ENCODE measurements at places on chromosomes 4 and X.
A peak's percentile ranks its signal among the peaks of the same experiment; 100 is the strongest.

DNA sequence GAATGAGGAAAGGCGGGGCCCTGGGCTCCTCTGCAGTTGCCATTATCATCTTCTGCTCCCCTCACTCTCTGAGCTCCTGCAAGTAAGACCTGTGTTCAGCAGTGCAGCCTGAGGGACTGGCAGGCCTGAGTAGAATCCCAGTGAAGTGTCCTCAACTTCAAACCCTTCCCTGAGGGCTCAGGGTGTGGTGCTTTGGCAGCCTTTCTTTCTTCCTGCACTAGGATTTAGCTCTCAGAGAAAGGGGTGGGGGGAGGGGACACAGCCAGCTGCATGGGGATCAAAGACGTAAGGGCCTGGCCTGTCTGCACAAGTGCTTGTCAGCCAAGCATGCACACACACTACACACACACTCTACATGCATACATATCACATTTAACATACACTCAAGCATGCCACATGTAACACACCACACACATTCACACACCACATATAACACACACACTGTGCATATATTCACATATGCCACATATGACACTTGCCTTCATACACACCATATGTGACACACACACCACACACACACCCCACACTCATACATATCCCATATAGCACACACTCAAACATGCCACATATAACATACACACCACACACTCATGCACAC lies 223.4 kb upstream of the RPL34 start:
- no peak for DNase-seq

GRCh38 chrX:17817251-17817650 lies 43.8 kb downstream of the RAI2 start:
- DNase-seq, result no peak

DNA sequence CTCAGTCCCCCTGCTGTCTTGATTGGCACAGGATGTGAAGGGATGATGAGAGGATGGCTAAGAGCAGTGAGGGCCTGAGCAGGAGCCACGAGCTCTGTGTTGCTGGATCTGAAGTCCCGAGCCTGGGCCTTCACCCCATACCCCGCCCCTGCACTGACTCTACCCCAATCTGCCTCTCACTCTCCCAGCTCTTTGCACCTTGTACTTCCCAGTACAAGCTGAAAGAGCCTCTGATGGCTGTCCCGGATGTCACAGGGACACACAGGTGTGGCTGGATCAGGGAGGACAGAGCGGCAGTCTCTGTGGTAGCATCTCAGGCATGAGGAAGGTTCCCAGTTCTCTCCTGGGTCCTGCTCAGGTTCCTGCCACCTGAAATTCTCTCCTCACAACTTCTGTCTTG lies 103.6 kb downstream of the CHIC2 start:
- DNase-seq, result no peak

DNA sequence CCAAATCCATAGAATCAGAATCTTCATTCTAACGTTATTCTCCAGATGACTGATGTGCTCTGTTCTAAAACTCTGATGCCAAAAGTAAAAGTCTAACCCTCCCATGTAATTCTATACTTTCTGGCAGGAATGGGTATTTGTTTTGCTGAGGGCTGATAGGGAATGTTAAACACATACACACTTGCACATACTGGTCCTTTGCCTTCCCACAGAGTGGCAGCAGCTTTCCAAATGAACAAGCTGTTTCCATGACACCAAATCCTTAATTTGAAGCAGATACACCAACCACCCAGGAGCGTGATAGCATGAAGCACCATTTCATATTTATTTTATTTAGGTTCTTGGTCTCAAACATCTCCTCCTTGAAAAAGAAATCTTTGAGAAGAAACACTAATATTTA lies 155.5 kb upstream of the PRDX4 start:
- no peak for DNase-seq

GRCh38 chrX:65686236-65686635 lies 18.8 kb downstream of the MSN start:
- no peak for DNase-seq

GRCh38 chr4:70759126-70759525 lies 37.4 kb downstream of the RUFY3 start:
- DNase-seq, result no peak

DNA sequence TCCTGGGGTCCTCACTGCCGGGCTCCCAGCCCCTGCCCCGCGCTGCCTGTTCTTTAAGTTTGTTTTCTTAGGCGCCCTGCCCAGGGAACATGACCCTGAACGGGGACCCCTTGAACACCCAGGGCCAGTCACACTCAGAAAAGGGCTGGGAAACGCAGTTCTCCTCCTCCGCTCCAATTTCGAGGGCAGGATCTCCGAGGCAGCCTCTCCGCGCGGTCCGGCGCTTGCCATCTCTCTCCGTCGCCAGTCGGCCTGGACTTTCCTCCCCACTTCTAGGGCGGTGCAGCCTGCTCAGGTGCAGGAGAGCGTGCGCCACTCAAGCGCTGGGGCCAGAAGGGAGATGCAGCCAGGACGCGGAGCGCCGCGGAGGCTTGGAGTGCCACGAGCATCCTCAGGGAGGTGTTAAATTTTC lies 9.9 kb downstream of the PRDM8 start:
- DNase-seq, result no peak

- DNase-seq, result no peak
Observed at GRCh38 chrX:146934256-146934655, 119.7 kb upstream of the CXorf51A start.

GRCh38 chrX:155215443-155216178 lies 649 bp upstream of the VBP1 start:
- DNase-seq, result no peak

DNA sequence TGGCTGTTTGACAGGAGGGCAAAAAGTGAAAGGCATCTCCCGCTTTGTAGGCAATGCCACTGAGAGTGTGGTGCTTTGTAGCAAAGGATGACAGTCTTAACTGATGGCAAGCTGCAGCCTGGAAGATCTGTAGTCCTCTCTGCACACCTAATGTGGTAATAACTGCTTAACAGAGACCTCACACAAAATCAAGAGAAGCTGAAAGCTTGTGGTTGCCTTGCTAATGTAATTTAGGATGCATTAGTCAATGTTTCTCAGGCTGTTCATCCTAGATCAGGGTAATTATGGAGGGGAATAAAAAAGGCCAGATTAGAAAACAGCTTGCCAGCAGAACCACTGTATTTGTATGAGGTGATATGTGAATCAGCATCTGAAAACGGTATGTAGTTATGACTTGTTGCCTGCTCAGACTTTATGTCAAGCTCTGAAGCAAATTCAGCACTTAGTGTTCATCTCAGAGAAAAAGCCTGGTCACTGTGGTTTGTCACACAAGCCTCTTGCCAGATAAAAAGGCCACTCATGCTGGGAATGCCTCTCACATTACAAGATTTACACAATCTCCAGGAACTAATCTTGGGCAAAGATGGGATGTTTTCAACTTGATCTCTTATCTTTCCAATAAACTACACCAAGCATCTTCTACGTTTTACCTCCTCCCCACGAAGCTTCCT lies 130.8 kb downstream of the ENOX2 start:
- DNase-seq, result no peak

DNA sequence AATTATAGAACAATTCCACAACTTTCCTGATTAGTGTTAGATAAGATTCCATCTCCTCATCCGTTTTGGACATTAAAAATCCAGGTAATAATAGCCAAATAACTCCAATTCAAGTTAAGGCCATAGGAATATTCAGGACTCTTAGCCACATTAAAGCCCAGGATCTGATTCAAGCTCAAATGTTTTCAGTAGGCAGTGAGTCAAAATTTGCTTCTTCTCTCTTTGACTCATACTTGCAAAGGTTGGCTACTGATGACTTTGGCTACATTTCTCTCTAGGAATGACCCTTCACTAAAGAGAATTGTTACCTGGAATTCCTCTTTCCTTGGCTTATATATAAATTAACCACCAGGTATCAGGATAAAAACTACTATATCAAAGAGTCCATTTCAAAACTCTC lies 354.9 kb upstream of the HS3ST1 start:
- no peak for DNase-seq

DNA sequence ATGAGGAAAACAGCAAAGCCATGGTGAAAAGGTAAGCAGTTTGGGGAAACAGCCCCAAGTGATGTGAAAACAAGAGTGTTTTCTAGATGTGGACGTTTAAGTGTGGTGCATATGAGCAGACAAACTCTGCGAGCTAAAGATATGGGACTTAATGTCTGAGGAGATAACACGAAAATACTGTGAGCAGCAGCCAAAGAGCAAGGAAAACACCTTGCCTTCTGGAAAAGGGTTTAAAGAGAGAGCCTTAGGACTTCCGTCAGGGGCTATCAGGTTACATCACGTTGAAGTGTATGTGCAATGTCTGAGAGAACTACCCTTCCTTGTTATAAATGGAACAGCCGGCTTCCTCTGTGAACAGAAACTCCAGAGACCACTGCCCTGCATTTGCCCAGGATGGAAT lies 54.2 kb downstream of the LEF1 start:
- DNase-seq, result no peak

- DNase-seq, result no peak
Observed at GRCh38 chr4:170270628-170271027, 180.9 kb upstream of the AADAT start.

DNA sequence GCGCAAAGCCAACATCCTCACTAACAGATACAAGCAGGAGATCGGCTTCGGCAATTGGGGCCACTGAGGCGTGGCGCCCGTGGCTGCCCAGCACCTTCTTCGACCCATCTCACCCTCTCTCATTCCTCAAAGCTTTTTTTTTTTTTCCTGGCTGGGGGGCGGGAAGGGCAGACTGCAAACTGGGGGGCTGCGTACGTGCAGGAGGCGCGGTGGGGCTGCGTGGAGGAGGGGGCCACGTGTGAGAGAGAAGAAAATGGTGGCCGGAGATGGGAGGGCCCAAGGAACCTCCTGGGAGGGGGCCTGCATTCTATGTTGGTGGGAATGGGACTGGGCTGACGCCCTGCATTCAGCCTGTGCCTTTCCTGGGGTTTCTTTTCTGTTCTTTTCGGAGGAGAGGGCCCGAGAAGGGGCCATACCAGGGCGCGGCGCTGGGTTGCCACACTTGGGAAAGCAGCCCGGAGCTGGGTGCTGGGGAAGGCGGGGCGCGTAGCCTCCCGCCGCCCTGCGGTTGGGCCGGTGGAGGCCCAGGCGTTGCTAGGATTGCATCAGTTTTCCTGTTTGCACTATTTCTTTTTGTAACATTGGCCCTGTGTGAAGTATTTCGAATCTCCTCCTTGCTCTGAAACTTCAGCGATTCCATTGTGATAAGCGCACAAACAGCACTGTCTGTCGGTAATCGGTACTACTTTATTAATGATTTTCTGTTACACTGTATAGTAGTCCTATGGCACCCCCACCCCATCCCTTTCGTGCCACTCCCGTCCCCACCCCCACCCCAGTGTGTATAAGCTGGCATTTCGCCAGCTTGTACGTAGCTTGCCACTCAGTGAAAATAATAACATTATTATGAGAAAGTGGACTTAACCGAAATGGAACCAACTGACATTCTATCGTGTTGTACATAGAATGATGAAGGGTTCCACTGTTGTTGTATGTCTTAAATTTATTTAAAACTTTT lies 4.5 kb downstream of the MID1IP1 start:
- DNase-seq, result peak; percentile 84

GRCh38 chr4:18366136-18366535 lies 344.6 kb upstream of the LCORL start:
- no peak for DNase-seq

DNA sequence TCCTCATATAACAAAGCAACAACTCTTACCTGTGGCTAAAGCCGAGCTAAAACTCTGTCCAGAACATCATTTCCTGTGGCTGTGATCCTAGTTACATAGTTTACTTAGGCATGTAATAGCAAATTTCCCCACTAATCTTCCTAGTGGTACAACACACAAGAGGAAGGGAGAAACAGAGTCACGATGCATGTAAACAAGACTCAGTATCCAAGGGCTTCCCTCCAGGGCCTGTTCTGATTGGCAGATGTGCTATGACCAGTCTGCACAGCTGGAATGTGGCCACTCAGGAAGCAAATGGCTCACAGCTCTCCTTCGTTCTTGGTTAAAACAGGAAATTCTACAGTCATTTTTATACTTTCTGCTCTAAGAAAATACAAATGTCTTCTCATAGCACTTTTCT lies 49.2 kb upstream of the PRSS48 start:
- DNase-seq, result peak; percentile 78

- no peak for DNase-seq
Observed at GRCh38 chrX:132118358-132118757, 9.5 kb downstream of the FRMD7 start.

GRCh38 chrX:7115557-7115956 lies 32.0 kb upstream of the STS start:
- DNase-seq, result no peak

DNA sequence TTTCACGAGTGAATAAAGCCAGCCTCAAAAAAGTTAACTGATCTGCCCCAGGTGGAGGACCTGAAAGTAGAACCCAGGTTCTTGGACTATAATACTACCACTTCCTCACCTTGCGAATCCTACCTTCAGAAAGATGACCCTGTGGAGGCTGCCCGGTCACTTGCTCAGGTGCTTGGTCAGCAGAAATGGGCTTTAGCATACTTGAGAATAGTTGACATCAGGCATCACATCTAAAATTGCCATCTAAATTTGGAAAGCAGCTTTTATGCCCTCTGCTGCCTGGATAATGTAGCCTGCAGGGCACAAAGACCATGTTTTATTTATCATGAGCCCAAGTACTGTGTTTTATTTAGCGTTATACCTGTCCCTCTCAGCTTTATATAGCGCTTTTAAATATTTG lies 3.0 kb downstream of the BCLAF3 start:
- no peak for DNase-seq

DNA sequence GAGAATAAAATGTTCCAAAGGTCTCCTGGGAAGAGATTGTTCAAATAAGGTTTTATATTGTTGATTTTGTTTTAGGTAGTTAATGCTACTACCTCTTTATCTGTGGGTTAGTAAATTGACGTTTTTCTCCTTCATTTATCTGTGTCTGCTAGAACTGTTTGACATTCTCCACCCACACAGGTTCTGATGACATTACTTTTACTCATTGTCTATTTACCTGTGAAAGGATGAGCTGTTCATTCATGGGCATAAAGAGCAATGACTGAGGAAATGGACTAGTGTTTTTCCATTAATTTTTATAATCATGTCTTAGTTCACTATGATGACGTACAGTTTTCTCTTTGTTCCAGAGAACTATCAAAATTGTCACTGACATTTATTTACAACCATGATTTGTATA lies 75.6 kb downstream of the CPE start:
- DNase-seq, result no peak

GRCh38 chr4:175622887-175623286 lies 189.2 kb downstream of the GPM6A start:
- no peak for DNase-seq

DNA sequence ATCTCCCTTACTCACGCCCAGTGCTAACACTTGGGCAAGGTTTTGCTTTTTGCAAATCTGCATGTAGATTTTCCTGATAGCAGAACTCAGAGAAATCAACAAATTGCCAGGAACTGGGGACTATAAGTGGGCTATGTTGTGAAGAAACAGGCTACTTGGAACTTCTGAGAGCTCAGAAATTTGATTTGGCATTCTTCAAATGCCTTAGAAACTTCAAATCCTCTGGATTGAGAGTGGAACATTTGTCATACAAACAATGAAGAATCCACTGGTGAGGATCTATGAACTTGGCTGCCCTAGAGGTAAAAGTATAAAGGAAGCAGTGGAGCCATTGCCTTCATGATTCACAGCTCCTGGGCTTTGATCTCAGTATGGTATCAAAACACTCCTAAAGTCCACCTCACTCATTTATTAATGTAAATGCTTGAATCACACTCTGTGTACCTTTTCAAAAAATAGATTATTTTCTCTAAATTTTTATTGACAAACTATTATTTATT lies 126.0 kb downstream of the GLRA3 start:
- DNase-seq, result no peak

GRCh38 chr4:73508651-73509050 lies 27.1 kb downstream of the AFM start:
- no peak for DNase-seq

- DNase-seq, result no peak
Observed at GRCh38 chrX:129769467-129770154, 10.1 kb upstream of the SASH3 start.
